ENCODE measurements at places on chromosomes 11 and 22. TPM values are rescaled to one million over a fixed set of nuclear protein-coding genes. Genes with fewer than 3 reads are reported as not detected.

GRCh38 chr11:99257131-99257530 lies 236.4 kb downstream of the CNTN5 start:
- H3K27ac ChIP-seq: no peak overlapping the region
- H3K36me3 ChIP-seq: no peaks in the 10 kb centered on the region
- H3K4me3 ChIP-seq: no peak overlapping the region
- DNase-seq: no peak
- H3K4me1 ChIP-seq: no peaks in the 10 kb centered on the region

SYT8 gene
- 0.75 TPM for total RNA-seq

PTPRCAP gene
- total RNA-seq: 2.9 TPM

LMO1 gene
- not detected for total RNA-seq

- H3K4me1 ChIP-seq: no peaks in the 10 kb centered on the region
- no peaks in the 10 kb centered on the region for H3K36me3 ChIP-seq
- no peak overlapping the region for H3K27ac ChIP-seq
- H3K4me3 ChIP-seq: no peak overlapping the region
These were observed 6.5 kb downstream of the RAB36 start for GRCh38 chr22:23151827-23152226.

DNA sequence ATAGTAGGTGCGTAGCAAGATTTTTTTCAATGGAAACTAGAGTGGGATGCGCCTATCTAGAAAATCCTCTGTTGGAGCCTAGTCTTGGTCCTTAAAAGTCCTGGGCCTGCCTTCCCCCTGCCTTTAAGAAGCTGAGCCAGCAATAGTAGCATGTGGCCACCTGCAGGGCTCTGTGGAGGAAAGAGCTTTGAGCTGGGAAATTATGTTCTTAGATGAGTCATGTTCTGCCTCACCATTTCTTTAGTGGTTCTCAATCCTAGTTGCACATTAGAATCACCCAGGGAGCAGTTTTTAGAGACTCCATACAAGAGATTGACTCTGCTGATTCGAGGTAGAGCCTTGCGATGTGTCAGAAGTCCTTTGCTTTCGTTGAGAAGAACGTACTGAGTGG lies 133.5 kb downstream of the COMMD9 start:
- H3K36me3 ChIP-seq: no peaks in the 10 kb centered on the region
- no peak overlapping the region for H3K4me3 ChIP-seq
- H3K27me3 ChIP-seq: no peaks in the 10 kb centered on the region

- H3K4me3 ChIP-seq: no peak overlapping the region
- peaks cover 4% of the 10 kb centered on the region for H3K36me3 ChIP-seq
- H3K4me1 ChIP-seq: peaks cover 25% of the 10 kb centered on the region
- H3K27ac ChIP-seq: peak overlapping the region; percentile 47
- DNase-seq: no peak
- no peaks in the 10 kb centered on the region for H3K27me3 ChIP-seq
These were observed 151.8 kb downstream of the NAV2 start for GRCh38 chr11:19864141-19865140.

NLRP6 gene
- total RNA-seq: 0.88 TPM

DNA sequence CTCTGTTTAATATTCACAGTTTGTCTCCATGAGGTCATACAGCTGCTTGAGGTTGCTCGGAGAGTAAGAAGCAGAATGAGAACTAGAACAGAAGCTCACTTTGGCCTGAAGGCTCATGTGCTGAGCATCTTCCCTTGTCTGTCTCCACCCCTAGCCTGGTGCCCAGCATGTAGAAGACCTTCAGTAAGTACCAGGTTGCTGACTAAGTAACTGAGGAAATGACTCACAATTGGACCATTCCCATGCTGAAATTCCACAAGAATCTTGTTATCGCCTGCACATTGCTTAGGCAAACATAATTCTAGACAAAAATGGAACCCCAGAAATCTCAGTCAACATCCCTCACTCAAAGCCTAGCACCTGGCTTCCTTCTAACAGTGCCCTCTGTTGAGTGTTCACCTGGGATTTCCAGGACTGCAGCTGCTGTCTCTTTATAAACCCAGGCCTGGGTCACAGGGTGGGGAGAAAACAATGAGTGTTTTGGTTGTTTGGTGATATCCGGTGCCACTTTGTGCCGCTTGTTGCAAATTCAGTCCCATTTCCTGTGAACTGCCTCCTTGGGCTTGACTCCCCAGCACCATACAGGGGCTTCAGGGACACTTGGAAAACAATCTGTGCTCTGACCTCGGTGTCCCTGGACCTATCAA lies 406.8 kb downstream of the ETS1 start:
- H3K27ac ChIP-seq: no peak overlapping the region
- H3K36me3 ChIP-seq: no peaks in the 10 kb centered on the region
- H3K4me3 ChIP-seq: no peak overlapping the region
- peaks cover 2% of the 10 kb centered on the region for H3K27me3 ChIP-seq
- DNase-seq: no peak
- no peaks in the 10 kb centered on the region for H3K4me1 ChIP-seq

OR4D5 gene
- not detected for total RNA-seq

DNA sequence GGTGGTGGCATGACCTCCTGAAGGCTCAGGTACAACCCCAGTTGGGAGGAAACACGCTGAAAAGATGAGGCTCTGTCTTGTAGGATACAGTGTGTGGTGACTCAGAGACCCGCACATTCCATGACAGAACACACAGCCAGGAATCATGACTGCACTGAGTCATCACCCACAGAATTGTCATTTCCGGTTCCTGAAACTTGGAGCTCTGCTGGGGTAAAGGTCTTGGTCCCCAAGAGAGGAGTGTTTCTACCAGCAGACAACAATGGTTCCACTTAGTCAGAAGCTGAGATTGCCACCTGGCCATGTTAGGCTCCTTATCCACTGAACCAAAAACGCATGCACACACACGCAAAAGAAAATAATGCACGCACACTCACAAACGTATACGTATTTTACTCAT lies 31.5 kb upstream of the CYB5R3 start:
- H3K27me3 ChIP-seq: no peaks in the 10 kb centered on the region
- H3K4me1 ChIP-seq: peaks cover 5% of the 10 kb centered on the region
- DNase-seq: peak; percentile 69
- H3K27ac ChIP-seq: no peak overlapping the region

IL17REL gene
- not detected for total RNA-seq

KCNK4 gene
- not detected for total RNA-seq

DNA sequence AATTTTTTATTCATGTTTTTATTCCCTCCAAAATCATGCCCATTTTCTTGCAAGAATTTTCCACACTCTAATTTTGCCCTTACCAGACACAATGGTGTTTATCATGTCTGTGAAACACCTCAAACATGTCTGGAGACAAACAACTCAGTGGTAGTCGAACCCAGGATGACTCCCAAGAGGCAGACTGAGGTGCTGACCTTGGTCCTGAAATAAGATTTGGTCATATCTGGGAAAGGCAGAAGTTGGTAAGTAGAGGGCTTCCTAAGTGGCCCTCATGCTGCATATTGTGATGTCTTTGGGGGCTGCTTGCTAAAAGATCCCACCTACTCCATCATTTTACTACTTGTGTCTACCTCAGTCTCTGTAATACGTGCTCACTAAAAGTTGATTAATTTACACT lies 369.4 kb upstream of the ISX start:
- no peak overlapping the region for H3K27ac ChIP-seq
- H3K27me3 ChIP-seq: no peaks in the 10 kb centered on the region
- no peaks in the 10 kb centered on the region for H3K36me3 ChIP-seq
- DNase-seq: no peak
- no peak overlapping the region for H3K4me3 ChIP-seq

DNA sequence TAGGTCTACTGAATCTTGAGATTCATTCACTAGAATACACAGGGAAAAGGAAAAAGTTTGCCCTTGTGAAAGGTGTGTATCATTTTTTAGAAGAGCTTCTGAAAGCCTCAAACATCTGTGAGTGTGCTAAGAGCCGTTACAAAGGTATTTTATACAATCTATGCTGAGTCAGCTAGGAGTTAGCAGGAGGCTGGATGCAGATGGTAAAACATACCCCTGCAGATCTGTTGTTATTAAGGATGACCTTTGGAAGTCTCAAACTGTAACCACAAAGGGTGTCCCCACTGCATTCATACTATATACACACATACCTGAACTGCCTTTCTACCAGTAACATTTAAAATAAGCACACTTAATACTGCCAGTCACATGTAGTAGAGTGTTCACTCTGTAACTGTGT lies 8.4 kb upstream of the C11orf91 start:
- peaks cover 16% of the 10 kb centered on the region for H3K36me3 ChIP-seq
- H3K27ac ChIP-seq: no peak overlapping the region
- DNase-seq: no peak
- H3K4me3 ChIP-seq: no peak overlapping the region
- H3K4me1 ChIP-seq: no peaks in the 10 kb centered on the region

FAM227A gene
- total RNA-seq: 0.78 TPM

GRCh38 chr22:20413217-20414058 lies 19.5 kb downstream of the ZNF74 start:
- H3K36me3 ChIP-seq: no peaks in the 10 kb centered on the region
- H3K27me3 ChIP-seq: no peaks in the 10 kb centered on the region
- H3K4me3 ChIP-seq: no peak overlapping the region
- H3K4me1 ChIP-seq: no peaks in the 10 kb centered on the region

PATE2 gene
- not detected for total RNA-seq

DNA sequence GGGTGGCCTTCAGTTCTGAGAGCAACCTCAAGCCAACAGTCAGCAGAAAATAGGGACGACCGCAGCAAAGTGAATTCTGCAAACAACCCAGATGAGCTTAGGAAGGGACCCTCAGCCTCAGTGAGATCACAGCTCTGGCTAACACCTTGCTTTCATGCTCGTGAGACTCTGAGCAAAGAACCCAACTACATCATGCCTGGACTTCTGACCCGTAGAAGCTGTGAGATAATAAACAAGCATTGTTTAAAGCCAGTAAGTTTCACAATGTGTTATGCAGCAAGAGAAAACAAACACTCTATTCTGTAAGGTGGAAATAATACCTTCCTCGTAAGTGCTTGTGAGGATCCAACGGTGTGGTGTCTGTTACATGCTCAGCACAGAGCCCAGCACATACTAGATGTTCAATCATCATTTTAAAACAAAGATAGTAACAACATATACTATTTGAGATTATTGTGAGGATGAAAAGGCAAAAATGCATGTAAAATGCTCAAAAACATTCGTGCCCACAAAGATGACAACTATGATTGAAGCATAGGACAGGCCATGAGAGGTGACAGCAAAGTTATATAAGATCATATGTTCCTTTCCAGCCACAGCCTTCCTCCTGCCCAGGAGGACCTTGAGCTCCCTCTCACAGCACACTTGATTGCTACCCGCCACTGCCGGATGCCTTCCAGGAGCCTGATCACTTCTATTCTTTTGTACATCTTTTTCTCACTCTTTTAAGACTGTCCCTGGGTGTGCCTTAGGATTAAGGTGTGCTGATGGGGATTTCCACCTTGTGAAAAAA lies 433.3 kb downstream of the BUD13 start:
- DNase-seq: no peak
- no peak overlapping the region for H3K27ac ChIP-seq
- no peaks in the 10 kb centered on the region for H3K27me3 ChIP-seq
- no peak overlapping the region for H3K4me3 ChIP-seq
- H3K4me1 ChIP-seq: no peaks in the 10 kb centered on the region

SCN4B gene
- 2.2 TPM for total RNA-seq

GRCh38 chr11:33987975-33988580 lies 63.5 kb upstream of the CAPRIN1 start:
- H3K27ac ChIP-seq: no peak overlapping the region
- no peaks in the 10 kb centered on the region for H3K36me3 ChIP-seq
- peak; percentile 83 for DNase-seq
- no peak overlapping the region for H3K4me3 ChIP-seq
- no peaks in the 10 kb centered on the region for H3K27me3 ChIP-seq

DNA sequence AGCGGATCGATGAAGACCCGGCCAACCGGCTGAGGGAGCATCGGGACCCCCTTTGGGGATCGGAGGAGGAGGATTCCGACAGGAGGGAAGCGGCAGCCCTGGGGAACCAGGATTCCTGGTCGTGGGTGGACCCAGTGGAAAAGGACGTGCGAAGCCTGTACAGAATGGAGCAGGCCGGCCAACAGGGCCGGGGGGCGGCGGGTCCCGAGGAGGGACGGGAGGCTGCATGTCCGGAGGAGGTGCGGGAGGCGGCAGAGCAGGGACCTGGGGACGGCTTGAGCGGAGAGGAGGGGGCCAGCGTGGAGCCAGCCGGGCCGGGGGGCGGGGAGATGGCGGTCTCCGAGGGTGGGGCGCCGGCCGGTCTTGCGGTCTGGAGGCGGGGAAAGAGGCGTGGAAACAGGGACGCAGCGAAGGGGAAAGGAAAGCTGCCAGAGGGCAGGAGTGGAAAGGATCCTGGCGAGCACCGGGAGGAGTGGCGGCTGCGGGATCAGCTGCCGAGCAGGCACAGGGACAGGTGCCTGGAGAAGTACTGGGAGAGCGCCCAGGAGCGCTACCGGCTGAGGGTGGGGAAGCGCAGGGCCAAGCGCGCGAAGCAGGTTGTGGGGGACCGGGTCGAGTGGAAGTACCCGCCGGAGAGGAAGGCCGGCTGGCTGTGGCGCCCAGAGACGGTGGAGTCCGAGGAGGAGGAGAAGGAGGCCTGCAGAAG lies at the start of gene ANO5:
ANO5 (plus strand) TSS at position 444 of the 706 bp plus-strand sequence. CDS start 408 bp downstream, outside the sequence.
- no peaks in the 10 kb centered on the region for H3K4me1 ChIP-seq
- H3K27ac ChIP-seq: no peak within 1 kb of the TSS
- H3K27me3 ChIP-seq: no peaks in the 10 kb centered on the region
- peak; percentile 87 for DNase-seq
- no peaks in the 10 kb centered on the region for H3K36me3 ChIP-seq

DNA sequence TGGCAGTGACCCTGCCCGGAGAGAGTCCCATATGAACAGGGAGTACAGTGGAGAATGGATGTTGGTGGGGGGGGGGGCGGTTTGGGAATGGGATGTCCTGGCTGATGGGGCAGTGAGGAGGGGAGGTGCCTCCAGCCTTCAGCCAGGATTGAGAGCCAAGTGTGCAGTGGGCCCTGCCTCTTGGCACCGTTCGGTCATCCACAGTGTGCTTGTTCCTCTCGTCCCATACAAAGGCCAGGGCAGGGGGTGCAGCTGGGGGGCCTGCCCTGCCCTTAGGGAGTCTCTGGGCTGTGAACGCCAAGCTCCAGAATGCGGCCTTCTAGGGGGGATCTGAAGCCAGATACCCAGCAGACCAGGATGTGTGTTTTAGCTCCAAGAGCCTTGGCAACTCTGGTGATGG lies 34.0 kb downstream of the KCNC1 start:
- peak; percentile 37 for DNase-seq
- no peak overlapping the region for H3K4me3 ChIP-seq
- no peak overlapping the region for H3K27ac ChIP-seq
- no peaks in the 10 kb centered on the region for H3K4me1 ChIP-seq
- H3K27me3 ChIP-seq: no peaks in the 10 kb centered on the region
- no peaks in the 10 kb centered on the region for H3K36me3 ChIP-seq

POTEH gene
- not detected for total RNA-seq

DNA sequence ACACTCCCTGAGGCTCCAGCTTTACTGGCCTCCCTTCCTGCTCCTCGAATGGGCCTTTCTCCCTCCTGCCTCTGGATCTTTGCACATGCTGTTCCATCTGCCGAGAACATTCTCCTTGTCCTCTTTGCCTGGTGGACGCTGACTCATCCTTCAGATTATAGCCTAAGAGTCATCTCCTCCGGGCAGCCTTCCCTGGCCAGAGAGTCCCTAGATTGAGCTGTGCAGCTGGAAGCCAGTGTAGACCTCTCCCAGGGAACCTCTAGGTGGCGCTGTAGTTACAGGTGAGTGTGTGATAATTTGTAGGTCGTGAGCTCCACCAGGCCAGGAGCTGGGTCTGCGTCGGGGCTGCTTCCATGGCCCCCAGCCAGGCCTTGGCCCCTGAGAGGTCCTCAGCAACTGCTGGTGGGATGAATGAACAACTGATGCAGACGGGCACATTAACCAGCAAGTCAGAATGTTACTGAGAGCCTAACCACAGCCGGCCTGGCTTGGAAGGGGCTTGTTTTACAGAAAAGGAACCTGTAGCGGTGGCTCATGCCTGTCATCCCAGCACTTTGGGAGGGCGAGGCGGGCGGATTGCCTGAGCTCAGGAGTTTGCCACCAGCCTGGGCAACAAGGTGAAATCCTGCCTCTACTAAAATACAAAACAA lies 8.7 kb downstream of the PNPLA5 start:
- no peak overlapping the region for H3K27ac ChIP-seq
- no peaks in the 10 kb centered on the region for H3K4me1 ChIP-seq
- no peak overlapping the region for H3K4me3 ChIP-seq
- DNase-seq: peak; percentile 67
- no peaks in the 10 kb centered on the region for H3K36me3 ChIP-seq
